ENCODE measurements at places on chromosomes 5 and 9. TPM values are rescaled to one million over a fixed set of nuclear protein-coding genes. Genes with fewer than 3 reads are reported as not detected.

GRCh38 chr9:30630459-30630858, 1754.0 kb upstream of the ACO1 start:
- no peaks in the 10 kb centered on the region for H3K4me1 ChIP-seq
- no peaks in the 10 kb centered on the region for H3K27me3 ChIP-seq
- DNase-seq, result no peak
- H3K27ac ChIP-seq, result no peak overlapping the region
- no peaks in the 10 kb centered on the region for H3K36me3 ChIP-seq
- no peak overlapping the region for H3K4me3 ChIP-seq

DNA sequence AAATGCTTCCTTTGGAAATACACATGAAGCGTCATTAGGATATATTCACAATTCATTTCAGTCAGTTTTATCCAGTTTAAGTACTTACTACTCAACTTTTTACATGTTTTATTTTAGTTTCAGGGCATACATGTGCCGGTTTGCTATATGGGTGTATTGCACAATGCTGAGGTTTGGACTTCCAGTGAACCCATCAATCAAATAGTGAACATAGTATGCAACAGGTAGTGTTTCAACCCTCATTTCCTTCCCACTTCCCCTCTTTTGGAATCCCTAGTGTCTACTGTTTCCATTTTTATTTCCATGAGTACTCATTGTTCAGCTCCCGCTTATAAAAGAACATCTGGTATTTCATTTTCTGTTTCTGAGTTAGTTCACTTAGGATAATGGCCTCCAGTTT, 74.7 kb downstream of the TMEM161B start:
- no peak for DNase-seq
- peaks cover 33% of the 10 kb centered on the region for H3K36me3 ChIP-seq
- no peak overlapping the region for H3K27ac ChIP-seq

NTRK2 gene
- total RNA-seq, result 2.9 TPM

CCDC69 gene
- total RNA-seq, result 24.3 TPM

DNA sequence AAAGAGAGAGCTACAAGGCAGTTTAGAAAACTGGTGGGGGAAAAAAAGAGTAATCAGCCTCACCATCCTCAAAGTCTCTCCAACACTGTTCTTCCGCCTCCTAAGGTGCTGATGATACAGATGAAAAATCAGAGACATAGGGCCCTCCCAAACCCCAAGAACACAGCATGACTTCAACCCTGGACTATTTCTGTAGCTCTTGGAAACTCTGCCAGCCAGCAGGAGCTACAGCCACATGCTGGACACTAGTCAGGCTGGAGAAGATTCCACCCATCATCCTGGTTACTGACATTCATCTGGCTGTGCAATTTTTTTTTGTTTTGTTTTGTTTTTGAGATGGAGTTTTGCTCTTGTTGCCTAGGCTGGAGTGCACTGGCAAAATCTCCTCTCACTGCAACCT, 42.4 kb downstream of the OXCT1 start:
- no peak overlapping the region for H3K27ac ChIP-seq
- H3K27me3 ChIP-seq, result no peaks in the 10 kb centered on the region
- H3K4me3 ChIP-seq, result no peak overlapping the region
- no peak for DNase-seq
- peaks cover 42% of the 10 kb centered on the region for H3K36me3 ChIP-seq

GRCh38 chr9:631596-631995, 209.9 kb upstream of the DMRT1 start:
- H3K27ac ChIP-seq, result no peak overlapping the region
- no peak overlapping the region for H3K4me3 ChIP-seq
- peaks cover 1% of the 10 kb centered on the region for H3K27me3 ChIP-seq
- H3K36me3 ChIP-seq, result no peaks in the 10 kb centered on the region
- DNase-seq, result no peak

WDR55 gene
- total RNA-seq, result 43.2 TPM

- H3K27ac ChIP-seq, result no peak overlapping the region
- no peak for DNase-seq
- no peak overlapping the region for H3K4me3 ChIP-seq
- peaks cover 2% of the 10 kb centered on the region for H3K36me3 ChIP-seq
- H3K4me1 ChIP-seq, result no peaks in the 10 kb centered on the region
Measured at GRCh38 chr9:21933281-21933680, 60.9 kb downstream of the CDKN2A start.

GRCh38 chr5:86768699-86769202, 151.0 kb downstream of the COX7C start:
- no peaks in the 10 kb centered on the region for H3K36me3 ChIP-seq
- no peaks in the 10 kb centered on the region for H3K27me3 ChIP-seq
- no peak overlapping the region for H3K4me3 ChIP-seq

DNA sequence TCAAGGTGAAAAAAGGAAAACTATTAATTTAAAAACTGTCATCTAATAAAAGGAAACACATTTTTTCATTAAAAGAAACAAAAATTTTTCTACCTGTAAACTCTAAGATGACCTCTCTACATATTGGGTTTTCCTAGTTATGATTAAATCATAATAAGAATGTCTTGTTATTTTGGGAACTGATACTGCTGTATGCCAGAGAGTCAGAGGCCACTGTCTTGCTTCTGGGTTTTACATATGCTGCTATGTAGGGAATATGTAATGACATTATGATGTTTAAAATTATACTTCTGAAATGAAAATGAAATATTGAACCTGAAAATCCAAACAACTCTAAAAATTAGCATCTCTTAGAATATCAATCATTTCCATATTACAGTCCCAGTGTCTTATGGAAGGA, 63.7 kb downstream of the FEM1C start:
- H3K27me3 ChIP-seq, result peaks cover 24% of the 10 kb centered on the region
- no peaks in the 10 kb centered on the region for H3K4me1 ChIP-seq
- H3K4me3 ChIP-seq, result no peak overlapping the region
- no peak for DNase-seq
- H3K27ac ChIP-seq, result no peak overlapping the region

- H3K4me1 ChIP-seq, result peaks cover 34% of the 10 kb centered on the region
- H3K27ac ChIP-seq, result no peak overlapping the region
- no peaks in the 10 kb centered on the region for H3K27me3 ChIP-seq
- no peak for DNase-seq
Measured at GRCh38 chr9:121069396-121069795, 5.4 kb upstream of the CNTRL start.

GRCh38 chr5:80487444-80487828, 464 bp upstream of the FAM151B start:
- peaks cover 1% of the 10 kb centered on the region for H3K36me3 ChIP-seq
- peaks cover 16% of the 10 kb centered on the region for H3K4me1 ChIP-seq
- no peak for DNase-seq
- H3K4me3 ChIP-seq, result peak overlapping the region; percentile 72

- H3K36me3 ChIP-seq, result no peaks in the 10 kb centered on the region
- H3K4me1 ChIP-seq, result no peaks in the 10 kb centered on the region
- H3K27me3 ChIP-seq, result no peaks in the 10 kb centered on the region
- no peak for DNase-seq
Measured at GRCh38 chr9:119003882-119004617, 365.2 kb downstream of the BRINP1 start.

LHX3 gene
- total RNA-seq, result not detected

KCNV2 gene
- not detected for total RNA-seq

- DNase-seq, result no peak
- no peak overlapping the region for H3K4me3 ChIP-seq
- no peaks in the 10 kb centered on the region for H3K4me1 ChIP-seq
- H3K36me3 ChIP-seq, result no peaks in the 10 kb centered on the region
- no peak overlapping the region for H3K27ac ChIP-seq
Measured at GRCh38 chr5:178649580-178649979, 22.7 kb upstream of the CLK4 start.

DNA sequence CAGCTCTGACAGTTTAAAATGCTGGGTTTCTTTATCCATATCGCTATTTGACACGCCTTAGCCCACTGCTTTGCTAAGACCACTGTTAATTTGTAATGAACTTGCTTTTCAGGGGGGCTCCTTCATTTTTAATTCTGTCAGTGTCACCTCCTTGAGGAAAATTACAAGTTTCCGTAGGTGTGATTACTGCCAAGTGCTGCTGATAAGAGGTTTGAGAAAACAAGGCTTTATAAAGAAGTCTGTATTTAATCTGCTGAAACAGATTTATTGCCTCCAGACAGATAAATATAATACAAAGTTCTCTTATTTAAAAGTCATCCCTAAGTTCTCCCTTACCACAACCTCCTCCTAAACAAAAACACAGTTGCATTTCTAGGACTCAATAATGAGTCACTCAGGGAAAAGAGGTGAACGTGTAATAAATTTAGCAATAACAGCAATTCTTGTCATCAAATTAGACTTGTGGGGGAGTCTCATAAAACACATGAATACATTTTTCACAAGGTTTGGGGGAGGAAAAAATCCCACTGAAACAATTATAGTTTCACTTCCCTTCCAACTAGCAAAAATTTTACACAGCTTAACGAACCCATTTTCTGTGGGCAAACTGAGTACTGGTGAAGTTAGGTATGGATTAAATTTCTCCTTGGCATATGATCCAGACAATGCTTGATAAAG, 72.8 kb downstream of the MAPKAP1 start:
- H3K36me3 ChIP-seq, result peaks cover 10% of the 10 kb centered on the region
- H3K27me3 ChIP-seq, result no peaks in the 10 kb centered on the region
- DNase-seq, result no peak
- H3K4me3 ChIP-seq, result no peak overlapping the region
- peaks cover 55% of the 10 kb centered on the region for H3K4me1 ChIP-seq

DNA sequence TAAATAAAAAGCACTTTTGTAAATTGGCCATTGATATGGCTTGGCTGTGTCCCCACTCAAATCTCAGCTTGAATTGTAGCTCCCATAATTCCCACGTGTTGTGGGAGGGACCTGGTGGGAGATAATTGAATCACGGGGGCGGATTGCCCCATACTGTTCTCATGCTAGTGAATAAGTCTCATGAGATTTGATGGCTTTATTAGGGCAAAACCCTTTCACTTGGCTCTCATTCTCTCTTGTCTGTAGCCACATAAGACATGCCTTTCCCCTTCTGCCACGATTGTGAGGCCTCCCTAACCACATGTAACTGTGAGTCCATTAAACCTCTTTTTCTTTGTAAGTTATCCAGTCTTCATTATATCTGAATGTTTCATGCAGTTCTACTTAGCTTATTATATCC, 153.2 kb downstream of the TARS1 start:
- H3K27ac ChIP-seq, result no peak overlapping the region
- no peak for DNase-seq
- H3K4me1 ChIP-seq, result no peaks in the 10 kb centered on the region
- peaks cover 4% of the 10 kb centered on the region for H3K27me3 ChIP-seq
- no peaks in the 10 kb centered on the region for H3K36me3 ChIP-seq
- no peak overlapping the region for H3K4me3 ChIP-seq

GRCh38 chr5:2332521-2332920, 419.0 kb downstream of the IRX2 start:
- DNase-seq, result no peak
- no peaks in the 10 kb centered on the region for H3K27me3 ChIP-seq
- H3K36me3 ChIP-seq, result no peaks in the 10 kb centered on the region
- H3K27ac ChIP-seq, result no peak overlapping the region
- H3K4me1 ChIP-seq, result no peaks in the 10 kb centered on the region

DNA sequence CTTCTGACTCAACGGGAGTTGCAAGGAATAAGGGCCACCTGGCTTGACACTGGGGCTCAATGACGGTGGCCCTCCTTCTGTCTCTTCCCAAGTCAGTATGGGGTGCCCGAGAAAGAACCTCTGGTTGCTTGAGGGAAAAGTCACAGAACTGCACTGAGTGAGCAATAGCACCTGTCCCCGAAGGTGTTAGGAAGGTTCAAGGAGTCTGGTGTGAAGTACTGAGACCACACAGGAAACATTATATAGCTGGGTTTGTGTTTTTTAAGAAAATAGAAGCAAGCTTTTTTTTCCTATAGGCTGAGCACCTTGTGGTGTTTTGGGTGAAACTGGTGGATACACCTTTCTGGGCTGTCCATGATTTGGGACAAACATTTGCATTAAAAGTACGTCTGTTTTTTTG, 62.9 kb downstream of the SPIN1 start:
- H3K36me3 ChIP-seq, result peaks cover 16% of the 10 kb centered on the region
- H3K4me1 ChIP-seq, result peaks cover 26% of the 10 kb centered on the region
- no peaks in the 10 kb centered on the region for H3K27me3 ChIP-seq
- H3K27ac ChIP-seq, result no peak overlapping the region
- no peak overlapping the region for H3K4me3 ChIP-seq

GRCh38 chr5:124238350-124238749, 508.1 kb downstream of the ZNF608 start:
- no peak for DNase-seq
- no peaks in the 10 kb centered on the region for H3K4me1 ChIP-seq
- no peaks in the 10 kb centered on the region for H3K27me3 ChIP-seq
- H3K36me3 ChIP-seq, result no peaks in the 10 kb centered on the region
- no peak overlapping the region for H3K4me3 ChIP-seq

DNA sequence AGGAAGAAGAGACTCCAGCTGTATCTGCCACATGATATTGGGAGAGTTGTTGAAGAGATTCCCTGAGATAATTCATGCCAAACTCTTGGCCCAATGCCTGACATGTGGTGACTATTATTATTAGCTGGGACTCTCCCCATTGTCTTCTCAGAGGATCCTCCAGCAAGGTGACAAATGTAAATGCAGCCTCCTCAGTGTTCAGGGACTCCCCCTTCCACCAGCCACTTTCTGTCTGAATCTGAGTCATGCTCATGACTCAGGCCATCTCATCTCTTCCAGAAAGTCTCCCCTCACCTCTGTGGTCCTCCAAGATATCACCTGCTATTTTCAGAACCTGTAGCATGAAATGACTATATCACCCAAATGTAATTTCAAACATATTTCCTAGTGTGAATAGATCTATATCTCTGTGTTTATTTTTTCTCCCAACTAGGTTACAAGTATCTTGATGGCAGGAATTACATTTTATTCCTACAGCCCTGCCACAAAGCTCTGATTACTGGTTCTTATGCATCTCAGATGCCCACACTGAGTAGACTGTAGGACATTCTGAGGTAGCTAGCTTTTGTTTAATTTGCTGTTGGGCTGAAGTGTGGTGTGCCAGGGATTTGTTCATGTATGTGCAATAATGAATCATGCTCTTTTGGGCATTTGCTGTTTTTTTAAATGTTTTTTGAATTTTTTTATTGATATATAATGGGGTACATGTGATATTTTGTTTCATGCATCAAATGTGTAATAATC, 126.6 kb upstream of the IL12B start:
- peak overlapping the region; percentile 88 for H3K27ac ChIP-seq
- peaks cover 50% of the 10 kb centered on the region for H3K27me3 ChIP-seq
- peaks cover 50% of the 10 kb centered on the region for H3K4me1 ChIP-seq
- peak overlapping the region; percentile 46 for H3K4me3 ChIP-seq

PRLR gene
- total RNA-seq, result not detected

ASS1 gene
- 2.9 TPM for total RNA-seq

DNA sequence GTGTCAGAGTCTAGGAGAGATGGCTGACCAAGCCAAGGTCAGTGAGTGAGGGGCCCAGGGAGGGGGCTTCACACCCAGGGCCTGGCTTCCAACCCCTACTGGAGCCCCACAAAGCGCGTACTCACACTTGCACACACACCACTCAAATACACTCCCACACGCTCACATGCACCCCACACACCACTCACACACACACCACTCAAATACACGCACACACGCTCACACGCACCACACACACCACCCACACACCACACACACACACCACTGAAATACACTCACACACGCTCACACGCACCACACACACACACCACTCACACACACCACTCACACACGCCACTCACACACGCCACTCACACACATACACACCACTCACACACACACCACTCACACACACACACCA, 5.7 kb upstream of the ASB6 start:
- H3K4me3 ChIP-seq, result no peak overlapping the region
- H3K4me1 ChIP-seq, result no peaks in the 10 kb centered on the region
- no peak for DNase-seq
